ENCODE measurements at places on chromosomes 13 and 19. TPM values are rescaled to one million over a fixed set of nuclear protein-coding genes. Genes with fewer than 3 reads are reported as not detected.

KL gene
- total RNA-seq = under 0.01 TPM

DNA sequence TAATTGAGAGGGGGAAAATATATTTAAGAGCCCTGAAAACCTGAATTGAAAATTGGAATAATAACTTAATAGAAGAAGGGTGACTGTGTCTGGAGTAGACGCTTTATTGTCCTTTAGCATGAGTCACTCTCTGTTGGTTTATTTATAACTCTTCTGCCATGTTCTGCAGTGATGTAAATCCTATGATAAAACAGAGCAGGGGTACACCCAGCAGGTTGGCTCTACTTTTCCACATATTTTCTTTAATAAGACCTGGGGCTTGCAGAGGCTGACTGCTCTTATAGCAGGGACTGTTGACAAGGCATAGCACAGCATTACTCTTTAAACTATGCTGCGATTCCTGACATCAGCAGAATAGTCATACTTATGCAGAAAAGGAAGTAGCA, 389.9 kb upstream of the PCDH9 start:
- peak; percentile 81 for DNase-seq

PHF11 gene
- 18.5 TPM for total RNA-seq

DNA sequence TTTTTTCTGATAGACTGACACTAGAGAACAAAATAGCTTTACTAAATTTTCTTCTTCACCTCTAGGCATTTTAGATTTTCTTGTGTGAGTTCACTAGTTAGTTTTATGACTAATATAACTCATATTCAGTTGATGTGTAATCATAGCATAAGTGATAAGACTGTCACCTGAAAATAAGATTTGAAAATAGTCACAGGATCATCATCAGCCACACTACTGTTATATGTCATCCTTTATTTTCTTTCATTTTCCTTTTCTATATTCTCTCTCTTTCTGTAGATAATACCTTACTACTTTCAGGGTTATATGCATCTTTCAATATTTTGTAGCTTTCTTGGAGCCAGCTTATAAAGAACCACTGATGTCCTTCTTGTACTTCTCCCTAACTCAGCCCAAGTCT, 292.6 kb downstream of the TDRD3 start:
- DNase-seq = no peak

ZNF763 gene
- total RNA-seq = 2.5 TPM

MCF2L gene
- 1.0 TPM for total RNA-seq

RNF225 gene
- total RNA-seq = under 0.01 TPM

DNA sequence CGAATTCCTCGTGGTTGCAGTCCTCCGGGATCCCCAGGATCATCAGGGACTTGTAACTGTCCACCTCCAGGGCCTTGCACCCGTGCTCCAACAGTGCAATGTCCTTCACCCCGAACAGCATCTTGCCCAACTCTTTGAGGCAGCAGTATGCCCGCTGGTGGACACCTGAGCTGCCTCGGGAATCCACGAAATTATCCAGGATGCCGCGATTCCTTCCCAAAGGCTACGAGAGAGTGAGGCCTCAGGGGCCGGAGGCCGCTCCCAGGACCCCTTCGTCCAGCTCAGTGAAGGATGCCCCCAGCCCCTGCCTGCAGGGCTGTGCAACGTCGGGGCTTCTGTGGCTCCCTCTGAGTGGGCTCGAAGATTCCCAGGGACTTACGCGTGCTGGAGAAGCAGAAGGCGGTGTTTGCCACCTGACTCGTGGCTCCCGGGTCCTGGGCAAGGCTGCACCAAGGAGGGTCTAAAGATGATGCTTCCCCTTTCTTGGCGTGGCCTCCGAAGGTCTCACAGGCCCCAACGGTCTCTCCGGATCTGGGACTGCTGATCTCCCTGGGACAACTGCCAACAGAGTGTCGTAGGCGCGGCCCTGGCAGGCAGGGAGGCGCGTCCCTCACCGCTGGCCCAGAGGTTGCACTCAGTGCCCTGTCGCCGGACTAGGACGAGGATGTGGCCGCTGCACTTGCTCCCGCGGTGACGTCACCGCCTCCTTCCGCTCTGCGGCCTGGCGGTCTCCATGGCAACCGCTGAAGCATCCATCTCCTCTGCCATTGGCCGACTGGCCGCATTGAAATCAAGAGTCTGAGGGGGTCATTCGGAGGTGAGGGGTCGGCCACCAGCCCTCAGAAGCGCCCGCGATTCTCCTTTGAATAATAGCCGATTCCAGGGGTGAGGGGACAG, at the start of gene PNMA8C:
Gene PNMA8C (minus strand): TSS at position 698 of the 897 bp plus-strand sequence. CDS start 577 bp downstream, at position 121.
- DNase-seq = peak; percentile 52

SHISA7 gene
- total RNA-seq = not detected

GRCh38 chr19:19582471-19582870, 36.0 kb downstream of the PBX4 start:
- DNase-seq = no peak

GJA3 gene
- 0.26 TPM for total RNA-seq

- DNase-seq = no peak
These were observed 25.4 kb downstream of the PAK4 start for GRCh38 chr19:39150807-39151600.

GRCh38 chr13:51550151-51550550, 34.1 kb upstream of the WDFY2 start:
- no peak for DNase-seq
